Body of pancreas (tissue), 4 donors: ENCODE measurements at places on chromosomes 2 and 18.

DNA sequence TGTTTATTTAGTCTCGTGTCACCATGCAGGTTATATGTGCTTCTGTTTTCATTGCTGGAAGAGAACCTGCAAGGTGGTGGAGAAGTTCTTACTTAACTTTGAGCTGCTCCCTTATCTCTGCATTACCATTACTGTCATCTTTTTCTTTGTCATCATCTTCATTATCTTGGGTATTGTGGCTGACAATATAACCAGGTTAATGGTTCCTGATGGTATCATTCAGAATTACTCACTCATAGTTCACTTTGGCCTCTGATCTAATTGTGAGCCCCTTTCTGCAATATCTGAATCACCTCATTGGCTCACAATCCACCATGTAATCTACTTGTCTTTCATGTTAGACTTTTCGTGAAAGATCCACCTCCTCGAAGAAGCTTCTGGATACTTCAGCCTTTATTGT lies 5.0 kb downstream of the CD28 start:
- no peaks in the 10 kb centered on the region for H3K36me3 ChIP-seq
- no peak overlapping the region for H3K4me3 ChIP-seq
- DNase-seq, result no peak
- no peaks in the 10 kb centered on the region for H3K27me3 ChIP-seq

DNA sequence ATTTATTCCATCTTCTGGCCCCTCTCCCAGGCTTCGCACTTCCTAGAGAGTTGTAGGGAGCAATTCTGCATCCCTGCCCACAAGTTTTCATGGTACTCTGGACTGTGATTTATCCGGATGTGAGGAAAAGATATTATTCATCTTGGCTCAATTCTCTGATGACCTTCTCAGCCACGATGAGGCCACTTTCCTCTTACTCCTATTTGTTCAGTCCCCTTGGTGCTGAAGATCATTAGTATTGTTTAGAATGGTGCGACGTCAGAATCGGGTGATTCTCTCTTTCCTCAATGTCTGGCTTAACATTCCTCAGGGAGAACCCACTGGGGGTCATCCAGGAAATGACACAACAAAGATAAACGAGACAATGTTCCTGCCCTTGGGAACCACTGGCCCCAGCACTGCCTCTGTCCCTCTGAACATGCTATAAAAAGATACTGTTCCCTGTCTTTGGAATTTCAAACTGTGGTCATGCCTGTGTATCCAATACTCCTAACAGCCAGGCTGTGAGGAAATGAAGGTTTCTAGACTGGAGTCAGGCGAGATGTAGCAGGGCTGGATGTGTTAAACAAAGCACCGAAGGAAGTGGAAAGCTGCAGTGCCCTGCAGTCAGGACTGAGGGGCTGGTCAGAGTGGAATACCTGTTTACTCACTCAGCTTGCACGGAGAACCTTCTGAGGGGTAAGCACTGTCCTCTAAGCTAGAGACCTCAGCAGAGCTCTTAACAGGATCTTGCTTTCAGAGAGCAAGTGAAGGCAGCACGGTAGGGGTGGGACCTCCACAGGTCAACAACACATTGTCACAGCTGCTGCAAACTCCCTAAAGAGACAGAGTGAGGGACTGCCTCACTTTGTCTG lies 12.9 kb upstream of the GLI2 start:
- H3K27me3 ChIP-seq, result no peaks in the 10 kb centered on the region
- no peaks in the 10 kb centered on the region for H3K36me3 ChIP-seq
- no peak overlapping the region for H3K4me3 ChIP-seq
- no peak overlapping the region for H3K27ac ChIP-seq
- no peaks in the 10 kb centered on the region for H3K4me1 ChIP-seq

DNA sequence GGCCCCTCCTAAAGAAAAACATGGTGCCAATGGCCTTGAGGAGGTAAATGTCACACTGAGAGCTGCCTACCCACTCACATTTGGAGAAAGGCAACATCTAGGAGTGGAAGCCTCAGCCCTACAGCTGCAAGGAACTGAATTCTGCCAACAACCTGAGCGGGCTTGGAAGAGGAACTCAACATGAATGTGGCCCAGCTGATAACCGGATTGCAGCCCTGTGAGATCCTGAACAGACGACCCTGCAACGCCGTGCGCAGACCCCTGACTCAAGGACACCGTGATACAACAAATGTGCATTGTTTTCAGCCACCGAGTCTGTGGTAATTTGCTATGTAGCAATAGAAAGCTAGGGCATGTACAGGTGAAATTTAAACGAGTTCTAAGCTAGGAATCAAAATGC lies 99.4 kb downstream of the MYOM1 start:
- H3K27ac ChIP-seq, result peak overlapping the region; percentile 95
- no peak overlapping the region for H3K4me3 ChIP-seq
- peaks cover 54% of the 10 kb centered on the region for H3K4me1 ChIP-seq
- no peak for DNase-seq

DNA sequence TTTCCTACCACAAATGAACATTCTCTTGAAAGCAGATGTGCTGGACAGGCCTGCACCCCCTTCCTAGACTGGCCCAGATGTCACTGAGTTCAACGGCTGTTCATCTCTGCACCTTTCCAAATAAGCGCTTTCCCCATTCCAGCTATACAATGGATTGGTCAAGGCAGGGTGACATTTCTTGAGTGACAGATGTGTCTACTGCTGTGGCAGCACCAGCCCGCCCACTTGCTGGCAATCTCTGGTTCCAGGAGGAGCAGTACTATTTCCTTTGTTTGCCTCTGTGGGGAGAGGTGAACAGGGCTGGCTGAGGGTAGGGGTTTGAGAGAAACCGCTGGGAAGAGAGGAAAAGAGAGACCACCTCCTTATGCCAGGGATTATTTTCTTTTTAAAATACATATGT lies 269.5 kb upstream of the POU3F3 start:
- no peak overlapping the region for H3K27ac ChIP-seq
- no peaks in the 10 kb centered on the region for H3K27me3 ChIP-seq
- H3K36me3 ChIP-seq, result no peaks in the 10 kb centered on the region
- DNase-seq, result no peak

DNA sequence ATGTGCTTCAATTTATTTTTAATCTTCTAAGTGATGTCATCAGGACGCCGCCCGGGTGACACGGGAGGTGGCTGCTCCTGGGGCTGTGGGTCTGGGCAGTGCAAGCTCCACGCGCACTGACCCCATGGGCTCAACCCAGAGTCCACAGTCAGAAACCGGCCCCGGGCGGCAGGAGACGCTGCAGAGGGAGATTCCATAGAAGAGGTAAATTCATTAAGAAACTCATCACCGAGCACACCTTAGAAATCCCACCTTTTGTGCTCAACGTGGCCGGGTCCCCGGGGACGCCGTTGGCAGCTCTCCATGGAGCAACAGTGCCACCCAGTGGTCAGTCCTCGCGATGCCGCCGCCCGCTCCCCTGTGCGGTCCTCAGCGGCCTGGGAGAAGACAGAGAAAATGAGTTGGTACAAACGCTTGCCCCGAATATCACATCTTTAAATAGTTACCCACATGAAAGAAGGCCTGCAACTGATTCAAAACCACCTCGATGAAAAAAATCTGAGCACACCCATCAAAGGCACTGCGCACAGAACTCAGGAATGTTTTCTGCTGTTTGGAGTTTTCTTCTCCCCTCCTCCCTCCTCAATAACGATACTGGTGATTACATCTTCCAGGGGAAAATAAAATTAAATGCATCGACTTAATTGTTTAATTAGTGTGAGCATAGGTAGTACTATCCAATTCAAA lies 92.6 kb downstream of the CMPK2 start:
- H3K36me3 ChIP-seq, result no peaks in the 10 kb centered on the region
- peak; percentile 64 for DNase-seq
- H3K27me3 ChIP-seq, result no peaks in the 10 kb centered on the region
- peaks cover 7% of the 10 kb centered on the region for H3K4me1 ChIP-seq

GRCh38 chr2:158202161-158202815 lies 100.6 kb downstream of the UPP2 start:
- no peaks in the 10 kb centered on the region for H3K4me1 ChIP-seq

DNA sequence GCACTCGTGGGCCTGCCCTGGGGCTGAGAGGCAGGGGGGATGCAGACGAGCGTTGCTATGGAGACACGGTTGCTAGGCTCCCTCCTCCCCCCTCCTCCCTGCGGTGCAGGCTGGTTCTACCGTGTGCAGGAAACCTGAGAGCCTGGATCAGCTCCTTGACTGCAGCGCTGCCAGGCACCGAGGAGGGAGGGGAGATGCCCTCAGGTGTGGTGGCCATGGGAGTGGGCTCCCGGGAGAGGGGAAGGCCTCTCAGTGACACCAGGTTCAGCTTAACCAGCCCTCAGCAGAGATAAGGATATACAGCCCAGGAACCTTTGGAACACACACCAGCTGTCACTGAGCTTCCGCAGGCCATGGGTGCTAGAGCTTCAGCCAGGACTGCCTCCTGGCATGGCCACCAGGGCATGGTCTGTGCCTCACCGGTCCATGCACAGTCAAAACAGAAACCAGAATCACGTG lies 124.4 kb upstream of the PXDN start:
- H3K4me3 ChIP-seq, result no peak overlapping the region
- DNase-seq, result no peak
- no peaks in the 10 kb centered on the region for H3K36me3 ChIP-seq
- H3K27ac ChIP-seq, result no peak overlapping the region

DNA sequence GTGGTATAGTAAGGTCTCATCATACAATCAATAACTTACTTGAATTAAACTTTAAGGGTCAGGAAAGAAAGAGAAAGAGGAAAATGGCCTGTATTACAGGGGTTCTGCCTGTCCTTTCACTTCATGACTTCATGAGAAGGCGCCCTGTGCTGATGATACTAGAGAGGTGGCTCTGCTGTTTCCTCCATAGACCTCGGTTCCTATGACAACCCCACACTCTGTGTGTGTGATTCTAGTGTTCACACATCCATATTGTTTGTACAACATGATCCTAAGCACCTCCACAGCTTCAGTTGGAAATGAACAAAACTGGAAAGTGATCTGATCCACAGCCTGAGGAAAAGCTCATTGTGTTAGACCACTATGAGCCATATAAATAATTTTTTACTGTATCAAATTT lies 7.0 kb upstream of the REEP1 start:
- DNase-seq, result no peak
- H3K27me3 ChIP-seq, result no peaks in the 10 kb centered on the region
- H3K36me3 ChIP-seq, result no peaks in the 10 kb centered on the region
- no peaks in the 10 kb centered on the region for H3K4me1 ChIP-seq

DNA sequence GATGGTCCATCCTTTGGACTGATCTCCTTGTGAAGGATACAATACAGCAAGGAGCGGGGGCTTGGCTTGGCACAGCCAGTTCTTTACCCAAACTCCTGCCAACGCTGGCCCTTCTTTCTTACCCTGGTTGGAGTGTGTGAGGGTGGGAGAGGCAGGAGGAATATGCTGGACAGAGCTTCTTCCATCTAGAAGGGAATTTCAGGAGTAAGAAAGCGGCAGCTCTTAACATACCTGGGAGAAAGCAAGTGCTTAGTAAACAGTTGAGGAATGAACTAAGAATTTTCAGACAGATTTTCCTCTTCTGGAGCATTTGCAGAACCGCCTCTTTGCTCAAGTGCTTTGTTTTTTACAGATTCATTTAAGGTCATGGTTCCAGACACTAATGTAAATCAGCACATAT lies 72.8 kb downstream of the NEDD4L start:
- H3K4me3 ChIP-seq, result no peak overlapping the region
- H3K36me3 ChIP-seq, result no peaks in the 10 kb centered on the region
- H3K27ac ChIP-seq, result peak overlapping the region; percentile 86
- peaks cover 54% of the 10 kb centered on the region for H3K4me1 ChIP-seq

- no peak overlapping the region for H3K4me3 ChIP-seq
- no peak for DNase-seq
- H3K27me3 ChIP-seq, result no peaks in the 10 kb centered on the region
- H3K36me3 ChIP-seq, result no peaks in the 10 kb centered on the region
- peaks cover 5% of the 10 kb centered on the region for H3K4me1 ChIP-seq
Observed at GRCh38 chr2:190301032-190301431, 18.6 kb downstream of the HIBCH start.

- DNase-seq, result no peak
- no peak overlapping the region for H3K4me3 ChIP-seq
Observed at GRCh38 chr18:38221476-38222100, 656.0 kb upstream of the CELF4 start.

- no peak overlapping the region for H3K4me3 ChIP-seq
- DNase-seq, result no peak
- H3K27me3 ChIP-seq, result no peaks in the 10 kb centered on the region
- no peak overlapping the region for H3K27ac ChIP-seq
- H3K36me3 ChIP-seq, result no peaks in the 10 kb centered on the region
Observed at GRCh38 chr18:80213182-80213581, 34.1 kb downstream of the PARD6G start.

DNA sequence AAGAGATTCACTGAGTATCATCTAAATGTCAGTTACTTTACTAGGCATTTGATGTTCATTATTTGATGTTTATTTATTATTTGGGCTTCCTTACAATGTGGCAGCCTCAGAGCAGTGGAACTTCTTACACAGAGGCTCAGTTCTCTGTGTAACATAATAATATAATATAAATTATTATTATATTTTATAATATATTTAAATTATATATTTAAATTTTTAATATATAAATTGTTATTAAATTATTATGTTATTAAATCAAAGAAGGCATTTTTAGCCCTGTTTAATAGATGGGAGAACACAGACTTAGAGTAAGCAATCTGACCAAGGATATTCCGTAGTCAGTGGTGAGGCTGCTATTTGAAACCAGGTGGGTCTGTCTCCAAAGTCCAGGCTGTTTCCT lies 315.3 kb upstream of the SKOR2 start:
- no peaks in the 10 kb centered on the region for H3K36me3 ChIP-seq
- no peak overlapping the region for H3K27ac ChIP-seq
- no peak for DNase-seq
- no peaks in the 10 kb centered on the region for H3K27me3 ChIP-seq

DNA sequence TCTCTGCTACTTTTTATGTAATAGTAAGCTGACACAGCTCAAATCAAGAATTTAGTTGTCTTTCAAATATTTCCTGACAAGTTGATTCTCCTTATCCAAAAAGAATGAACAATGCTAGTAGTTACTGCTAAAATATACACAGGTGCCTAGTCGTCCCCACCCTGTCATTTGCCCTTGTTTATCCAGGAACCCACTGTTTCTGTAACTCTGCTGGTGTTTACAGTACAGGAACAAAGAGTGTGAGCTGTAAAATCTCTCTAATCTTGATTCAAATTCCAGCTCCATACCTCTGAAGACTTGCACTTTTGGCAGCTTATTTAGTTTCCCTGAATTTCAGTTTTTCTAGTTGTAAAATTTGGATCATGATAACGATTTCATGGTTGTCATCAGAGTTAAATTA lies 21.1 kb upstream of the SCYGR2 start:
- no peak overlapping the region for H3K27ac ChIP-seq
- H3K36me3 ChIP-seq, result no peaks in the 10 kb centered on the region
- no peaks in the 10 kb centered on the region for H3K27me3 ChIP-seq
- no peak for DNase-seq
- no peak overlapping the region for H3K4me3 ChIP-seq
- H3K4me1 ChIP-seq, result no peaks in the 10 kb centered on the region
